CD8-positive, alpha-beta T cell (primary cell): ENCODE measurements at places on chromosomes 4 and X.

DNA sequence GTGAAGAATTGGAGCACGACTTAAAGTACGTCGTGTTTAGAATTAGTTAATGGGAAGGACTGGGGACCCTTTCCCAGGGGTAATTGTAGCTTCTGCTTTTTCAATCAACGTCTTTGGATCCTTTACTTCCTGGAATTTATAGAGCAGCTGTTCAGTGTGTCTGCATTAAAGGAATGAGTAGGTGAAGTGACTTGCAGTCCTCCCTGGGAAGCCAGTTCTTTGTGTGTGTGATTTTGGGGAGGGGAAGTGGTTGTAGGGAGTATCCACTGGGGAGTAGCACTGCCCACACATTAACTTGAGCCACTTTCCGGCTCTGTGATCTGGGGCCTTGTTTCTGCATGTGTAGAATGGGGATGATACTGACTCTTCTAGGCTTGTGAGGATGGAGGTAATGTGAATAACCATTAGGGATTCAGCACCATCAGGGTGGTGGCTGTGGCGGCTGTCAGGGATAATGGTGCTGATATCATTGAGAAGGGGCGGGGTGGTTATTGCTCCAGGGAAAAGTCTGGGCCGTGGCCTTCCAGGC, 54.7 kb downstream of the TMEM131L start:
- DNase-seq = no peak

DNA sequence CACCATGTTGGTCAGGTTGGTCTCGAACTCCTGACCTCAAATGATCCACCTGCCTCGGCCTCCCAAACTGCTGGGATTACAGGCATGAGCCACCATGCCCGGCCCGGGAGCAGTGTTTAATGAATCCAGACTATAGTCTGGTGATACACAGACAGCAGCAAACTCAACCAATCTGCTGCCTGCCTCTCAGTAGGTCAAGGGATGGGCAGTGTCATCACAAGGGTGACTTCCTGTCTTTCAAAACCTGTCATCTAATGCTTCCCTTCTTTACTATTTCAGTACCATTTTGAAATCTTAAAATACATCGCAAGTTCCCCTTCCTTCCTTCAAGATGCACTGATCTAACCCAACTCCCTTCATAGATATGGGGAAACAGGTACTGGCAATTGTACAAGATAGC, 8.4 kb downstream of the RPL39 start:
- DNase-seq = no peak

GRCh38 chrX:129510331-129510730, 13.0 kb downstream of the SMARCA1 start:
- DNase-seq = no peak

DNA sequence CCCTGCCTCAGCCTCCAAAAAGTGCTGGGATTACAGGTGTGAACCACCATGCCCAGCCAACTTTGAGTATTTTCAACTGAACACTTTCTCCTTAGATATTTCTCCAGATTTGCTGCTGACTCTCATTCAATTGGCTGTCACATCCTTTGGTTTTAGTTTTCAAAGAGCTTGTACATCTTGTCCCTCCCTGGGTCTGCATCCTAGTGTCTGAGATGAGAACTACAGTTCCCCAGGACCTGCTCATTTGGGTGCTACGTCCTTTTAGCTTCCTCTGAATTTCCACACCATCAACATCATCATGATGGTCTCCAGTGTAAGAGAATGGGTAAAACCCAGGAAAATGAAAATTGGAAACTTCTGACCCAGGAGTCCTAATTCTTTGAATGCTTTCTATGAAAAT, 312.9 kb downstream of the NLGN4X start:
- no peak for DNase-seq

GRCh38 chr4:123785538-123785937, 388.9 kb downstream of the SPRY1 start:
- DNase-seq = no peak

- DNase-seq = no peak
Measured at GRCh38 chr4:125010796-125011503, 298.4 kb upstream of the ANKRD50 start.

DNA sequence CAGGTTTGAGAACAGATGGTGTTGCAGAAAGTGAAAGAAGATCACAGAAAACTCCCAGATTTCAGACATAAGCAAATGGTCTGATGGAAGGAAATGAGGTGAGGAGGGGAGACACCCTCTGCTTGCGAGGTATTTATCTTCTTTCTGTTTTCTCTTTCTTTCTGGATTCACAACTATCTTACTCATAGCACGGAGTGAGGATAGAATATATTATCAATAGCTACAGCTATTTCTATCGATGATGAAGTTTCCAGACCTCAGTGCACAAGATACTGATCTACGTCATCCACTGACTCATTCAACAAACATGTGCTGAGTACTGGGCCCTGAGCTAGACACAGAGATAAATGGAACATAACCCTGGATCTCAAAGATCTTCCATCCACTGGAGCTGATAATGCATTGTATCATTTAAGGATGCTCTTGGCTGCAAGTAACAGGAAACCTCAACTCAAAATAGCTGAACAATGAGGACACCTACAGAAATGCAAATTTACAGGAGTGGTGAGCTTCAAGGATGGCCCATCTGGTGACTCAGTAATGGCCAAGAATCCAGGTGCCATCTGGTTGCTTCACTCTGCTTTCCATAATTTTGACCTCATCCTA, 21.2 kb downstream of the SLC2A9 start:
- no peak for DNase-seq

GRCh38 chr4:2828758-2829181, 14.9 kb upstream of the ADD1 start:
- DNase-seq = no peak

DNA sequence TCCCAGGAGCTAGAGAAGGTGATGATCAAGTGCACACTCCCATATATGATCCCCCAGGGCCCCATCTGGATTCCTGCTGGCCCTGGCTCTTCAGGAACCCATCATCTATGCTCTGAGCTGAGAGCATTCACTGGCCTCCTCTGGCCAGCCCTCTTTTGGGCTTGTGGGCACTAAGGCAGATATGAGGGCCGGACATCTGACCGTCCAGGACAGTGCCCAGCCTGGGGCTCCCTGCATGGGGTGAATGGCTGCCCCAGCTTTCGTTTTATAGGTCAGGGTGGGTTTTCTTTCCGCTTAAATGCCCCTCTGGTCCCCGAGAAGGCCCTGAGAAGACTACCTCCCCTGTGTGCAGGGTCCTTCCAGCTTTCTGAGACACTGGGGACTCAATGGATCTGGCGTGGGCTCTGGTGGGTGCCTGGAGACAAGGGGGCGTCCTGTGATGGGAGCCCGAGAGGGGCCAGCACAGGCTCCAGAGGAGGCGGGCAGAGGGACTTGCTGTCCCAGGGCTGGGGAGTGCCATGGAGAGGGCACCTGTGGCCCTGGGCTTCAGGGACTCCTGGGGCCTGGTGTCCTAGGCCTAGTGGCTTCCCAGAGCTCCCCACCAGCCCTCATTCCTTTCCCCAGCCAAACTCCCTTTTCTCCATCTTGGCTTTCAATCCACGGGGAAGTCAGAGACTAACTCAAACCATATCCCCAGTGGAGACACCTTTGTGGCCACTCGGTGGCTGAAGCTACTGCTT, 39.5 kb upstream of the GRPEL1 start:
- DNase-seq = no peak

DNA sequence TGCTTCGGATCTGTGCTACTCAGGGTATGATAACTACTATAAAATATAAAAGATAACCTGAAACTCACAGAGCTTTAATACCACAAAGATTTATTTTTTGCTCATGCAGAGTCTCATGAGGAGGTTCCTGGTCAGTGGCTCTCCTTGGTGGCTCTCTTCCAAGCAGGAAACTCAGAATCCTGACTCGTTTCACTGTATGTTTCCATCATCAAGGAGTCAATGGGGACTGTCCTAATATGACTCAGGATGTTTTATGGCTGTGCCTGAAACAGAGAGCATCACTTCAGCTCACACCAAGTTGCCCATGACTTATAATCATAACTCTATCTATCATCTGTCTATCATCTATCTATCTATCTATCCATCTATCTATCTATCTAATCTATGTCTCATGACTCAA, 620.8 kb upstream of the NR3C2 start:
- DNase-seq = no peak

DNA sequence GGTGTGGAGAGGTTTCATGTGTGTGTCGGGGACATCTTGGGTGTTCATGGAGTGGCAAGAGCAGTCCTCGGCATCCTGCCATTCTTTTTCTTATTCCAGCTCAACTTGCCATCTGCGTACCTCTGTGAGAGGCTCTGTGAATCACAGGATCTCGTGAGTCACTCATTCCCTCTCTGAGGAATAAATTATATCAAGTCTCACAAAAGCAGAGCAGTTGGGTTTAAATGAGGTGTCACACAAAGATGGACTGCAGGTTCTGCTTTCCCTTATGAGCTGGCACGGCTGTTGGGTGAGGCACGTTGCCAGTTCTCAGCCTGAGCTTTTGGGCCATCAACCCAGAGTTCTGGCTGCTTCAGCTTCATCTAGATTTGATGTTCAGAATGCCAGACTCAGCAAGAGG, 6.8 kb upstream of the OCIAD2 start:
- no peak for DNase-seq

DNA sequence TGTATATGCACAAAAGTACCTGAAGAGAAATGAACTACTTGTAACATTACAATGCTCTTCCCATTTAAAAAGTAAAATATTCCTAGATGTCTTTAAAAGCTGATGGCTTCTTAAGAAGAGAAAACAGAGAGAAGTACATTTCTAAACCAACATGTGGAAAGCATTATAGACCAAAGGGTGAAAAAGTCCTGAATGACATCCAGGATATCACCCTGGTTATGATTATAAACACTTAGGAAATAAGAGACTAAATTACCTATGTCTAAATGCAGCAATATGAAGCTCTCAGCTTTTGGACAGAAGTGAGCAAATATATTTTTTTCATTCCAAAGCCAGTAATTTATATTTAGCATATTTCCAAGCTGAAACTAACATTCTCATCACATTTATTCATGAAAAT, 21.7 kb upstream of the EGFL6 start:
- no peak for DNase-seq

- DNase-seq = no peak
Measured at GRCh38 chr4:23697001-23697528, 192.8 kb downstream of the PPARGC1A start.

- DNase-seq = no peak
Measured at GRCh38 chr4:174828845-174829701, at the start of gene GLRA3. GLRA3 (minus strand) TSS chr4:174829247; CDS start chr4:174828811, 436 bp downstream.

GRCh38 chr4:6755088-6755753, 27.3 kb upstream of the KIAA0232 start:
- DNase-seq = no peak

DNA sequence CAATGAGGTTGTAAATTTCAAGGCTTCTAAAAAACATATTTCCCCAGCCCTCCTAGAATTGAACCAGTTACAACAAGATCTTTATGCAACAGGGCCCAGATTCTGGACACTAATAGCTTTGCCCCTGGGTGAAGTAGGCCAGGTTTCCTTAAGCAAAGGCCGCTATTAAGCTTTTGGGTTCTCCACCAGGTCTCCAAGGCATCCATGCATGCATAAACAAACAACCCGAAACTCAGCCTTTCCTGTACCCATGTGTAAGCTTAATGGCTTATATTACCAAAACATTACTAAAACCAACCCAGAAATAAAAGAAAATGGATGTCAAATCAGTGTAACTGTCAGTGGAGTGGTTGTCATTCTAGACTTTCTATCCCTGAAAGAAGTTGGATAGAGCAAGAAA, 137.1 kb downstream of the ARHGAP6 start:
- DNase-seq = no peak

DNA sequence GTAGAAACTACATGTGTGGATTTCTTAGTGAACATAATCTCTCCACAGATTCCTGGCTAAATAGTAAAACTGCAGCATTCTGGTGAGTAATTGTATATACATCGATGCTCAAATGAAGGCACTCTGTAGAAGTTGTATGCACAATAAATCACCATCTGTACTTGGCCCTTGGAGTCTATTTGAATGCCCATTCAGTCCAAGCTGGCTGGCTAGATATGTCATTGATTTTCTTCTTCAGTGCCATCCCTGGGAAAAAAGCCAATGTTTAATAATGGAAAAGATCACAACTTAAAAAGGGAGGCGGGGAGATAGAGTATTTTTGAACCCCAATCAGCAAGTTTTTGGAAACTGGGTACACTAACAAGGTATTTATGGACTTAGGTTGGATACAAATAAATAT, 381.0 kb upstream of the TEX13C start:
- no peak for DNase-seq

DNA sequence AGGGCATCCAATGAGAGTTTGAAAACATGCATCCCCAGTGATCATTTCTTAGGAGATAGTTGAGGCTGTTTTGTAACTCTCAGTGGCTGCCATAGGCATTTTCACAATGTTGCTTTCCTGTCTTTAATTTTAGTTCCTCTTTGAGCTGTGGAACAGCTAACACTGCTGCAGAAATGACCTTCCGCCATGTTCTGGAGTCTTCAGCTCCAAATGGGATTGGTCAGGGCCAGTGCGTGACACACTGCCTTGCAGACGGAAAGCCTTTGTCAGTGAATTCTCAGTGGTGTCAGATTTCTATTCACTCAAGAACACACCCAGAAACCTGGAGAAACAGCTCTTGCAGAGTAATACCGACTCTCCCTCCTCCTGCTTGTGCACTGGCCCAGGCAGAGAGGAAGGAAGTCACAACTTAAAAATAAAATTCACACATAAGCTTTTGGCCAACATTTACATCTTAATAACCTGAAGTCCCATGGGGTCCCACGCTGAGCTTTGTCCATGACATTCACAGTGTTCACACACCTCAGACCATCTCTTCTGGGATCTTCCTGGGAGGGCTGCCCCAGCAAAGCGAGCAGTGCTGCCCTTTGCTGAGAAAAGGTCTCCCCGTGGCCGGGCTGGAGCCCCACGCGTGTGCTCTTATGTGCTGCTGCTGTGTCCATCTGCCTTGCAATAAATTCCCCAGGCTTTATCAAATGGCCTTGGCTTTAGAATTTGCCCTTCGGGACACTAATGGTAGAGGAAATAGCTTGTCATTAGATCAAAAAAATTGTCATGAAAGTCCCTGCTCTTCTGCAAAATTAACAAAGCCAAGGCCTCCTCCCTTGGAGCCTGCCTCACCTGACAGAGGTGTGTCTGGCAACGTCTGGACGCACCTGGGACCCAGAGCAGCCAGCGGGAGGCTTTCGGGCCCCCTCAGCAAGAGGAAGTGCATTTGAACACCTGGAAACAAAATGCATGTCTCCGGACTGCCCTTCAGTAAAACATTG, 126.8 kb downstream of the IRF2 start:
- DNase-seq = no peak

GRCh38 chr4:15928883-15929282, 9.7 kb downstream of the FGFBP1 start:
- DNase-seq = no peak

GRCh38 chrX:118652717-118653116, 74.7 kb upstream of the IL13RA1 start:
- no peak for DNase-seq

- no peak for DNase-seq
Measured at GRCh38 chrX:37553476-37553875, 18.0 kb upstream of the LANCL3 start.
